ENCODE measurements at places on chromosomes 3 and 15.

GRCh38 chr15:69090197-69090948 is 70.1 kb upstream of the GLCE start:
- DNase-seq: no peak

- DNase-seq: no peak
Measured at GRCh38 chr3:124345845-124346244, 353.9 kb upstream of the ROPN1 start.

- no peak for DNase-seq
Measured at GRCh38 chr3:88137836-88138235, 11.9 kb upstream of the C3orf38 start.

- DNase-seq: no peak
Measured at GRCh38 chr15:41935566-41936020, 36.8 kb downstream of the EHD4 start.

DNA sequence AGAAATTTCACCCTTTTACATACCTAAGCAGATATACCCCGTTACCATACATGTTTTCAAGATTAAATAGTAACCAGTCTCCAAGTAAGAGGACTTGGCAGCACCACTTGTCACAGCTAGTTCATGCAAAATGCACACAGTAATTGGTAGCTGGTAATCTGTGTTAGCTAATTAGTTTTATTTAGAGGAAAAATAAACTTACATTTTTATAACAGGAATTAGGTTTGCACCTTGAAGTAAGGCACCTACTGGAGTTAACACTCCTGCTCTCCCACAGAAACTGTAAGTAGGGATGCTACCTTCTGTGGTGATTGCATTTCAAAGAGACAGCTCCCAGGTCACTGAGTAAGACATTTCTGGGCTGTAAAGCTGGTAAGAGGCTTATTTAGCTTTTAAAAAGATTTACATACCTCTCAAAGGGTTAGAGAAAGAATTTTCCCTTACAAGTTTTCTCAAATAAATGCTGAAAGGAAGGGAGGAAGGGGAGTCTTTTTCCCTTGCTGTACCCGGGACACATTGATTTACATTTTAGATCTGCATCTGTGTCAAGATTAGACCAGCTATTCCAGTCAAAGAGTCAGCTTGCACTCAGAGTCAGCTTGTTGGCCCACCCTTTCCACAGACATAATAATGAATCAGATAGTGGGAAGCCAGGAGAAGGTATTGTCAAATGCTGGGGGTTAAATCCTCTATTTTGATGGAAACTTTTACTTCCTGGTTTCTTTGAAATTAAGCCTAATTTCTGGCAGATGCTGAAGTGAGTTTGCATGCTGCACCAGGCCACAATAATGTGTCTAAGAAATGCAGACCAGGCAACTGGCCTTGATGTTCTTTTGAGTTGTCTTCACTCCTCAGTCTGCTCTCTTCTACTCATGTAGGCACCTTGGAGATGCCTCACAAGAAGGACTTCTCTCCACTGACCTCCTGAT is 77.6 kb upstream of the CHD2 start:
- no peak for DNase-seq

- DNase-seq: peak; percentile 35
Measured at GRCh38 chr3:186519021-186519658, 25.0 kb downstream of the CRYGS start.

DNA sequence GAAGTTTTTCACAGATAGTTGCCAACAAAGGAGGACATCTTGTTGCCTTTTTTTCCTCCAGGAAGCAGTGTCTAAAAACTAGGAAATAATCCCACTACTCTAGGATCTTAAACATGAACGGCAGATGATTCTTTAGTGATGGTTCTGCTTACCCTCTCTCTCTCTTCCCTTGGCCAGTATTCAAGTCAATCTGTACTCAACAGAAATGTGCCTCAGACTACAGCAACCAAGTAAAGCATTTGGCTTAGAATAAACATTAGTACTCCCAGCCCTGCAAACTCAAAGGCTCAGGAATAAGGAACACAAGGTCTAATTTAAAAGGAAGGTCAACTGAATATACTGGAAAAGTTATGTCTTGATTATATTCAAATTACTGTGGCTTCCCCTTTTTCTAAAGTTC is 8.7 kb downstream of the NPTN start:
- no peak for DNase-seq

- no peak for DNase-seq
Measured at GRCh38 chr3:10498271-10498670, 7.1 kb downstream of the ATP2B2 start.

GRCh38 chr15:91133511-91133910 is 33.5 kb downstream of the SV2B start:
- no peak for DNase-seq

- DNase-seq: no peak
Measured at GRCh38 chr15:89659295-89659694, 4.0 kb upstream of the KIF7 start.

DNA sequence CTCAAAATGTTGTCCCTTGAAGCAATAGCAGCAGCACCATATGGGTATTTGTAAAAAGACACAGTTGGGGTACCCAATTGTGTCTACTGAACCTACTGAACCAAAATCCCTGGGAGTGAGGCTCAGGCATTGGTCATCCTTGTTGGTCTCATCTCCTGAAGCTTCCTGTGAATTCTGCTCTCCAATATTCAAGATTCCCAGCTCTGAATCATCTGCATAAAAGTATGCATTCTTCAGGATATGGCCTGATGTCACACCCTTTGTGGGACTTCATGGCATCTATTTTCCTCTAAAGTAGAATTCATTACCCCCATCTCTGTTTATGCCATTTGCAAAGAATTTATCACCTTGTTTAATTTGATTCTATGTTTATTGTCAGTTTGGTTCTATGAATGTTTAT is 13.3 kb upstream of the PTX3 start:
- DNase-seq: no peak

- DNase-seq: no peak
Measured at GRCh38 chr3:41137686-41138111, 61.6 kb upstream of the CTNNB1 start.

DNA sequence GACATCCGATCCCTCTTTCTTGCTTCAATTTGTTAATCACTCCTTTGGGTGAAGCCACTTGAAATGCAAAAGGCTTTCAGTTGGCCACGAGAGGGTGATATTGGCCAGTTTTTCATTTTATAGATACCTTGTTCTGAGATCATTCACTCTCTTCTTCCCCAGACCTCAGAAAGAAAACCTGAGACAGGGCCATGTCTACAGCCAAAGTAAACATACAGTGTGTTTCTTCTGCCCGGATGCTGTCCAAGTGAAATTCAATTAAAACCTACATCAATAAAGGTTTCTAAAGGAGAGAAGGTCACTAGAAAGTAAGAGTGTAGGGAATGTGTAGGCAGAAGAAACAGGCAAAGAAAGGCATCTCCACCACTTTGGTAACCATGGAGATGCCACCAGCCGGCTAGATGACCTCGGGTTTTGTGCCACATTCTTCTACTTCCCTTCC is 39.5 kb upstream of the FMN1 start:
- no peak for DNase-seq

DNA sequence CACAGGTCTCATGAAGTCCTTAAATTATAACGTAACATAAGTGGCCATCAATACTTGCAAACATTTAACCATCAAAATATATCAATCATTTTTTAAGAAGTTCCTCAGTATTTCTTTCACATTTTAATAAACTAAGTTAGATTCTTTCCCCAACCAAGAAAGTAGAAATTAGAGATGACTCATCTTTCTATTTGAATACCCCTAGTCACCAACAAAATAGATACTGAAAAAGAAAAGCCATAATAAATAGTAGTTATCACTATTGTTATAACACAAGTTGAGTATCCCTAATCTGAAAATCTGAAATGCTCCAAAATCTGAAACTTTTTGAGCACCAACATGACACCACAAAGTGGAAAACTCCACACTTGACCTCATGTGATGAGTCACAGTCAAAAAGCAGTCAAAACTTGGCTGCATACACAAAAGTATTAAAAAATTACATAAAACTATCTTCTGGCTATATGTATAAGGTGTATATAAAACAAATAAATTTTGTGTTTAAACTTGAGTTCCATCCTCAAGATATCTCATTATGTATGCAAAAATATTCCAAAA is 3.7 kb downstream of the SHQ1 start:
- DNase-seq: no peak

- DNase-seq: peak; percentile 91
Measured at GRCh38 chr3:49673715-49674496, at the start of gene APEH. APEH (plus strand) TSS chr3:49674351; CDS start chr3:49674402, 51 bp downstream.

- DNase-seq: no peak
Measured at GRCh38 chr3:178443634-178444033, 92.6 kb upstream of the KCNMB2 start.

DNA sequence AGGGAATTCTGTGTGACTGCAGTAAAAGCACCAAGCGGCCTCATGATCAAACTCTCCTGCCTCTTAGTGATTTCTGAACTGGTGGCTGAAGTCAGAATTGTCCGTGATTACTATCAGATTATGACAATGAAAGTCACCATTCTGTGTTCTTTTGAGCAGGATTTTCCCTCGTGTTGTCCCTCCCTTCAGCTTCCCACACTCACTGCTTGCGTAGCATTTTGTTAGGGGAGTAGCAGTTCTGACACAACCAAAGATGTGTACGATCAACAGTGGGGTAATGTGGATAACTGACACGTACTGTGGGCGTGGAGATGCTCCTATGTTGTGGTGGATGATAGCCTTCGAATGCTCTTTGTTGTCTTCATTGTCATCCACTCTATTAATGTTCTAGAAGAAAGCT is 67.8 kb upstream of the ICE2 start:
- DNase-seq: no peak

GRCh38 chr3:126494204-126494969 is 18.7 kb upstream of the ZXDC start:
- no peak for DNase-seq

- DNase-seq: no peak
Measured at GRCh38 chr3:81760215-81760614, 1.2 kb downstream of the GBE1 start.

GRCh38 chr3:132573797-132574211 is 23.3 kb upstream of the ACKR4 start:
- DNase-seq: no peak

- DNase-seq: no peak
Measured at GRCh38 chr3:58536501-58537411, at the start of gene ACOX2. ACOX2 (minus strand) TSS chr3:58537190; CDS start chr3:58535106, 2,084 bp downstream.

- no peak for DNase-seq
Measured at GRCh38 chr3:54322354-54322753, 200.0 kb downstream of the CACNA2D3 start.

DNA sequence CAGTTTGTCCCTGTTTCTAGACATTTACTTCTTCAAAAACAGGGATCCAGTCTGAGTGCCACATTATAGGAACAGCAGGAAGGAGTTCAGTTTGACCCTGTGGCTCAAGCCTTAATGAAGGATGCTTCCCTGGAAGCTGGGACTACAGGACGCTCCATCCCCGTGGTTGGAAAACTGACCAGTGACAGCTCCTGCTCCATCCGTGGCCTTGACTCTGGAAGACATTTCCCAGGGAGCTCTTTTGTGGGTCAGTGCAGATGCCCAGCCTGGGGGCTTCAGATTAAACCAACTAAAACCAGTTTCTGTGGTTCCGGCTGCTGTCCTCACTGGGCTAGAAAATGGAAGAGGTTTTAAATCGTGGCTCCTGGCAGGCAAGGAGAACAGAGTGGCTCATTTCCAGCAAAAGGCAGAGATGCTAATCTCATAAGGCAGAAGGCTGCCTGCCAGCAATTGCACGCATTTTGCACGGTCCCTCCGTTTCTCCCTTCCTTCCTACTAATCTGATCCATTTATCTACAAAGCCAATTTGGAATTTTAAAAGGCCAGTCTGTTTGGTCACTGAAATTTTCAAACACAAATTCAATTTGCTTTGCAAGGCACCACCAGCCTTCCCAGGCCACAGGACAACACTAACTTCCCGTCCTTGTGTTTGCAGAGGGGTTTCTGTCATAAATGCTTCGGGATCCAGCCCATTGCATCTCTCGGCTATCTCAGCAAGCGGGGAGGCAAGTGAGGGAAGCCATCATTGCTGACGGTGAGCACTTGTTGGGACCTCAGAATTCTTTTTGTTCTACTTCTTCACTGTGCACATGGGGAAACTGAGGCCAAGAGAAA is 6.2 kb upstream of the SSUH2 start:
- no peak for DNase-seq

DNA sequence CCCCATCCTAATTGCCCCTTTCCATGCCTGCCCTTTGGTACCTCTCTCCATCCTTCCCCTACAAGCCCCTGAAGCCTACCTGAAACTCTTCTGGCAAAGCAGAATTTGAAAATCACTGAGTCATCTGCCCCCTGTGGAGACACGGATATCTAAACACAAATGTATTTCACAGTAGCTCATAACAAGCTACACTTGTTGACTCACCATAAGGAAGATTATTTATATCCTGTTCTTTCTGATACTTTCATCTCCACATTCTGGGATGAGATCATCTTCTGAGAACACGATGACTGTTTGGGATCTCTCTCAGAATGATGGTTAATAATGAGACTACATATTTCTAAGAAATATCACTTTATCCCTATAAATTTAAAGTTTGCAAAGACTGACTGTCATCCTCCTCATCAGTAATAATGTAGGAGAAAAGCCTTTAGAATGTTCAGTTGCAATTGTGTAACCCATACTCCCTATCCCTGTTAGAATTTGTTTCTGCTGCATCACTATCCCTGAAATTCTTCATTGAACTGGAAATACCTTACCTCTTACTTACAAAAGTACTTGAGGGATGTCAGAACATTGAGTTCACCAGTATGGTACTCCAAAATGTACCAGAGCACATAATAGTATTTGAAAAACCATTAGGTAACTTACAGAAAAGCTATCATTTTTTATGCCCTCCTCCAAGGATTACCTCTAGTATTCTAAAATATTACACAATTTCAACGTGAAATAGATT is 116.1 kb upstream of the IL12A start:
- no peak for DNase-seq

DNA sequence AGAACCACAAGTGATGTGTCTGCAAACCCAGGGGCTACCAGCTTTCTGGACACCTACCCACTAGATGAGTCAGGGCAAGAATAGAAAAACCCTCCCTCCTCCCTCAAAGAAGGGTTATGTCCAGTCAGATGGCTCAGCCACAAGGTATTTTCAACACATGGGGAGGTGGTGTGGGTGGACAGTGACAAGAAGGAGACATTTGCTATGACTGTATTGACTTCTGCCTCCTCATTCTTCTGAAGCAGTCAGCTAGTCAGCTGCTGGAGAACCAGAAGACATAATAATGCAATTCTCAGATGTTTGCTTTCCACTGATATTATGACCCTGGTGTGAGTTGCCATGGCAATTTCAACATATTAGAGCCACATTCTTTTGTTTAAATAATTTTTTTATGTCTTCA is 66.7 kb upstream of the GOLGA8B start:
- DNase-seq: no peak

GRCh38 chr3:114615523-114616085 is 321.8 kb downstream of the TIGIT start:
- no peak for DNase-seq

DNA sequence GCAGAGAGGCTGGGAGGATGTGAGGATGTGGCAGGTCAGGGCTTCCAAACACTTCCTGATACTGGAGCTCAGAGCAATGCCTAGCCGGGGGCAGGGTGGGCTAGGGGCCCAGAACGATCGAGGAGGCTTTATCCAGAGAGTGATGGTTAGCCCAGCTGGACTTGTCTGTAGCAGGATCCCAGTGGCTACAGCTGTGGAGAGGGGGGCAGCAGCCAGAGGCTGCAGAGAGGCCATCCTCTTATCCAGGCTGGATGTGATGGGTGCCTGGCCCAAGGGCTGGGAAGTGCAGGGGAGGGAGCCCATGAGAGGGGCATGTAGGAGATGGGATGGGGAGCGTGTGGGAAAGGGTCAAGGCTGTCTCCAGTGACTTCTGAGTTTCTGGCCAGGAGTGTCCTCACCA is 4.6 kb downstream of the PARP3 start:
- DNase-seq: no peak

- no peak for DNase-seq
Measured at GRCh38 chr15:52760562-52760961, 29.6 kb downstream of the ONECUT1 start.

- DNase-seq: no peak
Measured at GRCh38 chr3:23913873-23914743, 2.7 kb downstream of the NKIRAS1 start.

Measured in stimulated activated CD8-positive, alpha-beta memory T cell treated with anti-CD3 and anti-CD28 coated beads, Interleukin-4, amount 100 ng/mL, for 1 hour (primary cell).